Stimulated activated naive CD8-positive, alpha-beta T cell treated with anti-CD3 and anti-CD28 coated beads, Interleukin-15, amount 100 ng/mL, for 72 hours (primary cell): ENCODE measurements at places on chromosomes 12 and 14.

- no peak for DNase-seq
These were observed 75.5 kb upstream of the CLMN start for GRCh38 chr14:95395098-95395737.

GRCh38 chr14:74793506-74794155, 30.5 kb downstream of the YLPM1 start:
- no peak for DNase-seq

GRCh38 chr12:112116232-112117060, 7.9 kb upstream of the NAA25 start:
- no peak for DNase-seq

DNA sequence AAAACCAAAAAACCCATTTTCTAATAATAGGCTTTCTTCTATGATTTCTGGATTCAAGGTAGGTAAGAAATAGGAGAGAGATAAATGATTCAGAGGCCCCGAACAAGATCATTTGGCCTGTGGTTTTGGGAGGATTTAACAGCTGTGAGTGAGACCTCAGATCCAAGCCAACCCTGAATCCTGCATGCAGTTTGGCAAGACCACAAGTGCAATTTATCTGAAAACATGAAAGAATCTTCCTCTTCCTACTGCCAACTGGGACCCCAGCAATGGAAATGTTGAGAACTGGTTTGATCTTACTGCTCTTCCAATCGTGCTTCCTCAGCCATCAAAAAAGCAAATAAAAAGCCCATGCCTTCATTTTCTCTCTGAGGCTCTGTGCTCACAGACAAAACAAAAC, 519.7 kb upstream of the TBX3 start:
- no peak for DNase-seq

- no peak for DNase-seq
These were observed 10.4 kb downstream of the WSCD2 start for GRCh38 chr12:108139454-108139853.

DNA sequence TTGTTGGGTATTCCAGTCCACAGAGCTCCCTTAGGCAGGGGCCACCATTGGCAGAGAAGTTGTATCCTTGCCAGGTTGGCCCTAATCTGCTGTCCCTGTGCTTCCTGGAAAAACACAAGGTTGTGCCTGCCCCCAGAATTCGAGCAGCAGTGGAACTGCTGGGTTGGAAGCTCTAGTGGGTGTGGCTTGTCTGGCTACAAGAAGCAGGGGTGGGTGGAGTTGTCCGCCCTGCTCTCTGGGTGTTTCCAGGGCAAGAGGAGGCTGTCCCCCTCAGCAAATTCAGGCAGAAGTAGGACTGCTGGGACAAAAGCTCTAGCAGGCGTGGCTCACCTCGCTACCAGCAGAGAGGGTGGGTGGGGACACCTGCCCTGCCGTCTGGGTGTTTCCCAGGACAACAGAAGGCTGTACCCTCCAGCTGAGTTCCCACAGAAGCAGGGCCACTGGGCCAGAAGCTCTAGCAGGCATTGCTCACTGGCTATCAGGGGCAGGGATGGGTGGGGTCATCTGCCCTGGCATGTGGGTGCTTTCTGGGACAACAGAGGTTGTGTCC, 72.8 kb upstream of the NPAS3 start:
- DNase-seq: no peak

DNA sequence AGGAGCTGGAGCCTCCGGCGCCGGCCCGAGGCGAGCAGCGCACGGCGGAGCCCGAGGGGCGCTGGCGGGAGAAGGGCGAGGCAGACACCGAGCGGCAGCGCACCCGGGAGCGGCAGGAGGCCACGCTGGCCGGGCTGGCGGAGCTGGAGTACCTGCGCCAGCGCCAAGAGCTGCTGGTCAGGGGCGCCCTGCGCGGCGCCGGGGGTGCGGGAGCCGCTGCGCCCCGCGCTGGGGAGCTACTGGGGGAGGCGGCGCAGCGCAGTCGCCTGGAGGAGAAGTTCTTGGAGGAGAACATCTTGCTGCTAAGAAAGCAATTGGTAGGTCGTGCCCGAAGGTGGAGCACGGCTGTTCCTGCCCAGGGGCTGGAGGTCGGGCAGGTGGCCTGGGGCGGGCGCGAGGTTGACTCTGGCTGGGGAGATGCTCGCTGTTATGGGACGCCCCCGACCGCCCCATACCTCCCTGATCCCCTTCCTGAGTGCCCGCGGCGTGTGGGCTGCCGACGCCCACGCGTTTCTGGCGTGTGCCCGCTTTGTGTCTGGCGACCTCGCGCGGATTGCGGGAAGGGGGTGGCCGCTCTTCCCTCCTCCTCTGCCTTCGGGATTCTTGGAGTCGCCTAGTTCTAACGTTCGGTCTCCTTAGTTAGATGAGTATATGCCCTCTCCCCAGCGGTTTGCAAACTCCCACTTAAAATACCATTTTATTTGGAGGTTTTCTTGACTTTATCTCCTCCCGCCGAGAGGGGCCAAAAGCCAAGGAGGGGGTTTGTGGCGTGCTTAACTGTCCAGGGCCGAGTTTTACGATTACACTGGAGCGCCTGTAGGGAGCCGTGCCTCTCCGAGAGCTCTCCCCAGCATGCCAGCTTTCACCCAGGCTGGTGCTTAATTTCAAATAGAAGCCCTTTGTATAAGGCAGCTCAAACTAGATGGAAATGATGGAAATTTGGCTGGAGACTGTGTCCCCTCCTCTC, 752 bp downstream of the DACT1 start:
- peak; percentile 39 for DNase-seq

- no peak for DNase-seq
These were observed 37.2 kb downstream of the CACNA2D4 start for GRCh38 chr12:1881301-1881700.

DNA sequence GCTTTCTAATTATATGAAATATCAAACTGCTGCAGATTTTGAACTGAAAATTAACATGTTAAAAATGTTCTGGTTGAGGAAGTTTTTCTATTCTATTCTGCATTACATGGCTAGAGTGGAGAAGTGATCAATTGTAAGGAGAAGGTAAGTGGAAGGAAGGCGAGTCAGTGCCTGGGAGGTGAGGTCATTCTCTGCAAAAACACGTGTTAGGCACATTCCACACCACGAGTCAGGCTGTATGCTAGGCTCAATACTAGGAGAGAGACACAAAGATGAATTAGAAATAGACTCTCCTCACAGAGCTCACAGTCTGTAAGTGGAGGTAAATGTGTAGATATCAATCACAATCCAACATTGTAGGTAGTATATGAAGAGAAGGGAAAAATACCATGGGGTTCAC, 194.1 kb downstream of the NOVA1 start:
- DNase-seq: no peak

DNA sequence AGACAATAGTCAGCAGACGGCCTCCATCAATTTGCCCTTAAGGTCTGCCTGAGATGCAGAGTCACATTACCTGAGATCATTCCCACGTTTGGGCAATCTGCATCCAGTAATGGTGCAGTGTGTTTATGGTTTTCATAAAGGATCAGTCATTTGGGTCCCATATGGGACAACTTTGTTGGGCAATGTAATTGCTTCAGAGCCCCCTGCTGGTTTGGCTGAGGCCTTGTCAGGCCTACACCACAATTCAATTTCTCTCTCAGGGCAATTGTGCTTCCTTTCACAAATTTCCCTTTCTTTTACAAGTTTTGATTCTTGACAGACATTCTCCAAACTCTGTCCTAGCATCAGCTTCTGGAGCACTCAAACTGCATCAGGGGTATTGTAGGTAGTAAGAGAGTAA, 191.2 kb upstream of the SSTR1 start:
- DNase-seq: no peak

DNA sequence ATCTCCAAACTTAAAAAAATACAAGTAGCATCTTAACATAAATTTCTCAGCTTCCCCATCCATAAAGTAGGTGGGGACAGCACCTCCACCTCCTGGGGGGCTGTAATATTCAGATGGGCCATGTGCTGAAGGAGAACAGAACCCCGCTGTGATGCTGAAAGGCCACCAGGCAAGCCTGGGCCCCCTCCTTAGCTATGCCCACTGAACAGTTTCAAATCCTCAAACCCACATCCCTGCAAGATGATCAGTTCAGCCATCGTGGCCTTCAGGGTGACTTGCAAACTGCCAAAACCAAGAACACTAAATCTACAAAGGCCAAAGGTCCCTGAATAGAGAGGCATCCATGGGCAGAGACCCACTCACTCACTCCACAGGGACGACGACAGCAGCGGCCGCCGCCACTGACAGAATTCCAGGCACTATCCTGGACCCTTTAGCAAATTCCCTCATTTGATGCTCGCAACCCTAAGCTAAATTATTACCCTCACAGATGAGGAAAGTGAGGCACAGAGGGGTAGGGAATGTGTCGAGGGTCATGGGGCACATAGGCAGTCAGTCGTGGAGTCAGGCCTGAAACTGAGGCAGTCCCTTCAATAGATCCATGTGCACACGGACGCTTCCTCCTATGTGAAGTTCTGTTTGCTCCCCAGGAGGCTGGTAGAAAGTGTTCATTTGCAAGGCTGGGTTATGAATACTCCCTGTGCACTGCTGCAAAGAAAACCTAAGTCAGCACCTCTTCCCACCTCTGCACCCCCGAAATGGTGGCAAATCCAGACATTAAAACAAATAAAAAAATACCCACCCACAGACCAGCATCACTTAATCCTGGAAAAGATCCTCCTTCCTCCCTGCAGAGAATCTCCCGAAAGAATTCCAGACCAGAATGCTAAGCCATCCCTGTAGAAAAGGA, 5.9 kb downstream of the ITPK1 start:
- no peak for DNase-seq

- DNase-seq: no peak
These were observed 63.1 kb downstream of the ARMH4 start for GRCh38 chr14:58088961-58089360.

DNA sequence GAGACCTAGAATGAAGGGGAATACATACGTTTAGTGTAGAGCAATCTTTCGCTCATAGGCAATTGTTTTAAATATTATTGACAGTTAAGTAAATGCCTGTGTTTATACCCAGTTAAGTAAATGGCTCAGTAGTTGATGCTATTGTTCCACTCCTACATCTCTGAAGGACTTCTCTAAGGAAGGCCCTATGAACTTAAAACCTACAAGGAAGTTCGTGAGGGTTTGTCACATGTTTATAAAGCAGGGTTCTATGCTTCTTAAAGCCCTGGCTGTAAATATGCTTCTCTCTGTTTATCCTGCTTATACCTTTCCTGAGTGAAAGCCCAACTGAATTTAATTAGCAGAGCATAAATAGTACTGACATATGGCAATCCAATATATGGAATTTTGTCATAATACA, 282.1 kb upstream of the NPAS3 start:
- DNase-seq: no peak

DNA sequence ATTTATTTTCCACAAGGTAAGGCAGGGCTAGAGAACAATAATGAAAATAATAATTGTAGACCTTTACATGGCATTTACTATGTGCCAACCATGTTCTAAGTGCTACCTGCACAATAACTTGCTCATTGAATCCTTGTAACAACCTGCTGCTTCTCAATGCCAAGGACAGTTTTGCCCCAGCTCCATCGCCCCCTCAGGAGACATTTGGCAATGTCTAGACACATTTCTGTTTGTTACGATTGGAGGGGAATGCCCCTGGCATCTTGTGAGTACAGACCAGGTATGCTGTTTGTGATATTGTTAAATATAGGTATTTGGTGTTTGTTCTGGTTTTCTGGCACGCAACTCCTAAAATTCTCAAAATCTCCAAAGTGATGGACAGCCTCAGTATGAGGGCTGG, 8.1 kb upstream of the ATXN2 start:
- no peak for DNase-seq

GRCh38 chr12:6899427-6899826, 5.2 kb upstream of the LRRC23 start:
- no peak for DNase-seq

DNA sequence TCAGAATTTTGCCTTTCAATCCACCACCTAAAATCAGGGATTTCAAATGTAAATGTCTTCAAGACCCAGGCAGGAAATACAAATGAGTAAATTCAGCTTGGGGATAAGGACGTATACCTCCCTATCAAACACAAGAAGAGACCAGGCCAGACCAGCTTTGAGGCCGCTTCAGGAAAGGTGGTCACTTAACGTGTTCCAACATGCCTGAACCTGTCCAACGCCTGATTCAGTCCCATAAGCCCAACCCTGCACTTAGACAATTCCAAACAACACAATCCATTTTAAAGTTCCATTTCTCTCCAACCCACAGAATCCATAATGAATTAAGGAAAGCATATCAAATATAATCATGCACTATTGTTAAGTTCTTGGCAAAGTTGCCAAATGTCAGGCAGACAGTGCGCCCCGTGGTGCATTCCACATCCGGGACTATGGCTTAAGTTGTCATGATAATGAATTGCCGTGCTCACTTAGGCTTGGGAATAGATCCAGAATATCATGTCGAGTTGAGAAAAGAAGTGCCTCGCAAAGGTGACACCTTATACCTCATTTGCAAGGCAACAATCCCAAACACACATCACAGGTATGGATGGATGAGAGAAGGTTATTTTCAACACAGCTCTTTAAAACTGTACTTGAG, 35.5 kb downstream of the CCDC60 start:
- DNase-seq: no peak

GRCh38 chr14:42013559-42013958, 406.9 kb downstream of the LRFN5 start:
- no peak for DNase-seq

- DNase-seq: no peak
These were observed 23.0 kb upstream of the NRDE2 start for GRCh38 chr14:90354551-90355298.

GRCh38 chr14:20403521-20403920, 9.8 kb downstream of the TEP1 start:
- no peak for DNase-seq

DNA sequence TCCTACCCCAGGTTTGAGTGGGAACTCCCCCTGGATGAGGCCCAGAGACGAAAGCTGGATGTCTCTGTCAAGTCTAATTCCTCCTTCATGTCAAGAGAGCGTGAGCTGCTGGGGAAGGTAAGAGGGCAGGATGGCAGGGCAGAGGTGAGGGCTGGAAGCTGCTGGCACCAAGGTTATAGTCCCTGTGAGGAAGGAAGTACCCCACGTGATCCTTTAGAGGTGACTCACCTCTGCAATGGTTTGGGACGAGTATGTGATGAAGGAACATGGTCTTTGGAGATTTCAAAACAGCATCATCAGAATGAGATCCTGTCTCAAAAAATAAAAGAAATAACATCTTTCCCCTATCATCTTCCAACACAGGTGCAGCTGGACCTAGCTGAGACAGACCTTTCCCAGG, 9.2 kb upstream of the MYL6B start:
- no peak for DNase-seq

- peak; percentile 72 for DNase-seq
These were observed 38.7 kb downstream of the SH2B3 start for GRCh38 chr12:111444314-111444924.

GRCh38 chr12:54240971-54241588, 38.8 kb downstream of the CBX5 start:
- peak; percentile 22 for DNase-seq

GRCh38 chr12:66629138-66629870, 49.6 kb downstream of the GRIP1 start:
- DNase-seq: no peak
